ENCODE measurements at places on chromosomes 2 and 18.

DNA sequence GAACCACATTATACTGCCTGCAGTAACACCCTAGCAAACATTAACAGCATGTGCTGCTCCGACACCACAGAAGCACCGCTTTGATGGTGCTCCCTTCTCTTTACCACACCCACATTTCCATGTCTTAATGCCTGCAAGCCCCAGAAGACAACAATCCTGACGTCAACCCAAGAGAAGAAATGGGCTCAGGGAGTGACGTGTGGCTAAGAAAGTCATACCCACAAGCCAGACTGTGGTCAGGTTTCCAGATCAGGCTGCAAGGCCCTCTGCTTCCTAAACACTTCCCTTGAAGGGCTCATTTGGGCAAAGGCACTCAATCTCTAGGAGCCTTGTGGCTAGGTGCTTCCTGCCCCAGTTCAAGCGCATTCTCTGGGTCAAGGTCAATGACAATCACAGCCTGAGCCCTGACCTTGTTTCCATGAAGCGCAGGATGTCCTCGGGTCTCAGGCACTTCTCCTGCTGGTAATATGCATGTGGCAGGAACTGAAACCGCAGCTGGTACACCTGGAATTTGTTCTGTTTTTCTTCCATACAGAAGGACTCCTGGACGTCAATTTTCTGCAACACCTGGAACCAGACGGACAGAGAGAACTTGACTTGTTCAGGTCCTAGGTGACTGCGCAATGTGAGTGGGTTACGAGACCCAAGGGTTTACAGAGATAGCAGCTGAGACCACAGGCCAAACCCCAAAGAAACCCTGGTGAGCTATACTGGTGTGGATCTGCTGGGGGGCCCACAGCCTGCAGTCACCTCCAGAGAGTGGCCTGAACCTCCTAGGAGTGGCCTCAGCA, 67.2 kb downstream of the POLR1A start:
- DNase-seq = no peak

DNA sequence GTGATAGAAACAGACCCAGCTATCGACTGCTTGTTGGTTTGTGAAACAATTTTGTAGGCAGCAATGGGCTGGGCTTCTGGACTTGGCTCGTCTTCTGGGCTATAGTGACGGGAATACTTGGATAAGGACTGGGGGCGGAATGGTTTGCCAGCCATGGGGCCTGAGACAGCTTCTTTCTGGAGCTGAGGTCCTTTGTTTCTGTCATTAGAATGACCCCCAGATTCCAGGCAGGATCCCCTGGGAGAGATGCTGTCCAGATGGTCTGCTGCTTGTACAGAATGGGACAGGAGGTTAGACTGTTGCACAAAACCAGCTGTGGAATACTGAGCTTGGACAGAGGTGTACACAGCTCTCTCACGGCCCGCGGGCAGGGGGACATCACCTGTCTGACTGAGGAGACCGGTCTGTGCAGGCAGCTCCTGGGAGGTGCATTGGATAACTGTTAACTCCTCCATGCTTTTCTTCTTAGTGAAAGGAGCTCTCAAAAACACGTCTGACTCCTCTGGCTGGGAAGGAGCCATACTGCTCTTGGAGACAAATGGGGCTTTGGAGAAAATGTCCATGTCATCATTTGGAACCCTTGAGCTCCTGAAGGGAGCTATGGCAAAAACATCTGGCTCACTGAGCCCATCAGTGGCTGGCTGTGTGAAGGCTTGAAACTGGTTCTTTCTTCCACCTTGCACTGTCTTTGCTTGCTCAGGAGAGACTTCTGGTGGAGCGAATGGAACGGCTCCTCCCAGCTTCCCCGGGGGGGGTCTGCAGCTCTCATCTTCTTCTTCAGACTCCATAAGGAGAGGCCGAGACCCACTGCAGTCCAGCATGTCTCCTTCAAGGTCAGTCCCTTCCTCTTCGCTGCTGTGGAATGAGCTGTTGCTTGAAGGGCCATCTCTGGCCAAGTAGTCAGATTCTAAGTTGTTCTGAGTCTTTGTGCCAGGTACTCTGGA, 28.6 kb upstream of the NFU1 start:
- no peak for DNase-seq

DNA sequence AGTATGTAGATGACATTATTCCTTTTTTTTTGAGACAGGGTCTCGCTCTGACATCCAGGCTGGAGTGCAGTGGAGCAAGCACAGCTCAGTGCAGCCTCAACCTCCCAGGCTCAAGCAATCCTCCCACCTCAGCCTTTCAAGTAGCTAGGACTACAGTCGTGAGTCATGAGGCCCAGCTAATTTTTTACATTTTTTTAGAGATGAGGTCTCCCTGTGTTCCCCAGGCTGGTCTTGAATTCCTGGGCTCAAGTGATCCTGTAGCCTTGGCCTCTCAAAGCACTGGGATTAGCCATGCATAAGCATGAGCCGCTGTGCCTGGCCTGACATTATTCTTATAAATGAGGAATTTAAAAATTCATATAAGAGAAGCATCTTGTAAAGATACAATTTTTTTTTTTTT, 86.9 kb downstream of the FAM117B start:
- DNase-seq = no peak

GRCh38 chr2:182664212-182664611, 51.8 kb upstream of the DNAJC10 start:
- no peak for DNase-seq

DNA sequence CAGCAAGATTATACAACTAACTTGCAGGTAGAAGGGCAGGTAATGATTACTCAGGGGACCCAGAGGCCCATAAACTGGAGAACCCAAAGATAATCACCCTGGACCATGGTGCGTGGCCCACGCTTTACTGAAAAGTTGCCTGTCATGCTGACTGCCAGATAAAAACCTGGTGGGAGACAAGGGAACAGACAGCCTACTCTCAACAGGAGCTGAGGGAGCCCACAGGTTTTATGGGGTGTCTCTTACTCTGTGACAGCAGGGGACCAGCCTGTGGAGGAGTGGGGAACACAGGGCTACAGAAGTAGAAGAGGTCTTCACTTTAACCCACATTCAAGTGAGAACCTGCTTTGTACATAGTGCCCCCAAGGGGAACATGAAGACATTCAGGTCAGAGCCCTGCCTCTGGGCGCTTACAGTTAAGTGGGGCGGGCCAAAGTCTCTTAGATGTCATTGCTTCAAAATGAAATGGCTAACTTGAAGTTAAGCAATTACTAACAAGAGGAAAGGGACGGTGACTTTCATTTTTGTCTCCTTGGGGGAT, 60.4 kb downstream of the DHRS9 start:
- no peak for DNase-seq

All from amygdala (tissue), 56 donors.